CD4-positive, alpha-beta T cell treated with Interleukin-15 for 4 hours (primary cell): ENCODE measurements at places on chromosomes 2 and 18.
A peak's percentile ranks its signal among the peaks of the same experiment; 100 is the strongest.

DNA sequence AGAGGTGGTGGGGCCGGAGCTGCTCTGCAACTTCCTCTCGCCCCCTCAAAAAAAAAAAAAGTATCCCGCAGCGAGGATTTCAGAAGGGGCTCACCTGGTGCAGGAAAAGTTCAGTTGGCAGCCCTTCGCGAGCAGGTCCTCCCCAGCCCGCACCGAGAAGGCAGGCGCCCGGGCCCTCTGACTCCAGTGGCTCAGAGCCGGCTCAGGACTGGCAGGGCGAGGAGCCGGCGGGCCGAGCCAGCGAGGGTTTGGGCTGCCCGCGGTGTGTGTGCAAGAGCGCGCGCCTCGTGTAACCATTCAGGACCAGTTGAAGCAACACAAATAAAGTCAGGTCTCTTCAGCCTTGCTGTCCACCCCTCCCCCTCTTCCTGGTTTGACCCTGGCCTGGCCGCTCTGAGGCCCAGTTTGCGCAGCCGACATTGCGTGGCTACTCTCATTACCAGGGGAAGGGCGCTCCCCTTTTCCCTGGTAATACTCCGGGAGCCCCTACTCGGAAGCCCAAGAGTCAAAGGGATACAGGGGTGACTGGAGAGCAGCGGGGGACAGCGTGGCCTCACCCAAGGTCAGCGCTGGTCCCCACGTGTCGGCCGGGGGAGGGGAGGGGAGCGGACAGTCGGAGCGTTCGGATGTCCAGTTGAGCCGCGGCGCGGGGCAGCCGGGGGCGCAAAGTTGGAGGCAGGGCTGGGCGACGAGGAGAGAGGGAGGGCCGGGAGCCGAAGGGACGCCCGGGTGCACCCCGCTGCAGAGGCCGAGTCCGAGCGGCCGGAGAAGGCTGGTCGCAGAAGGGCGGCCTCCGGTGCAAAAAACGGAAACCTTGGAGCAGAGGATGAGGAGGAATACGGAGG, 12.3 kb downstream of the EN1 start:
- DNase-seq = no peak

- no peak for DNase-seq
Observed at GRCh38 chr18:44197832-44198611, 482.7 kb upstream of the SETBP1 start.

DNA sequence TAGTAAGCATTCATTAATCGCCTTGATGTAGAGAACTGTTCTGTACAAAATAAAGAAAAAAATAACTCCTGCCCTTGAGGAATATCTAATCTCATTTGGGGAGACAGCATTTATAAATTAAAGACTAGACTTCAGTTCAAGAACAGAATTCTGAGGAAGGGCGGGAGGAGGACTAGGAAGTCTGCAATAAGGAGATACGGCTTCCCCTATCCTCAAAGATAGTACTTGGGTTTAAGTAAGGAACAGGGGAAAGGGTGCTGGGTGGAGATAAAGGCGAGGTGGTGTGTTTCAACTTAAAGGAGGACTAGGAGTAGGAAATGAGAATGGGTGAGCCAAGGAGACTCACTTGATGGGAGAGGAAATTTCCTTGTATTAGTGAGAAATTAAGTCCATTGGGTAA, 121.9 kb upstream of the MSTN start:
- no peak for DNase-seq

DNA sequence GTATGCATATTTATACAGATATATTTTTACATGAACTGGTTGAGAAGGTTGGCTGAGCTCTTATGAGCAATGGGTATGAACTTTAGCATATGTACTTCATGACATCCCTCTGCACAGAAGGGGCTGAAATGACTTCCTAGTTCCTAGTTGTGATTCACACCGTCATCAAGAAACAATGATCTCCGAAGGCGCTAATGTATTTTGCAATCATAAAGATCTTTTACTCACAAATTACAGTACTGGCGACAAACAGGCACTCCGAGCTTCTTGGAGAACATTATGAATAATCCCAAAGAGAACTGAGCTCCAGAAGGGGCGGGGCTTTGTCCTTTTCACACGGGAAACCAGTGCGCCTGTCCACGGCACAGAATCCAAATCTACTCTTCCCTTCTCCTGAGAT, 18.1 kb downstream of the BCL2 start:
- DNase-seq = no peak

DNA sequence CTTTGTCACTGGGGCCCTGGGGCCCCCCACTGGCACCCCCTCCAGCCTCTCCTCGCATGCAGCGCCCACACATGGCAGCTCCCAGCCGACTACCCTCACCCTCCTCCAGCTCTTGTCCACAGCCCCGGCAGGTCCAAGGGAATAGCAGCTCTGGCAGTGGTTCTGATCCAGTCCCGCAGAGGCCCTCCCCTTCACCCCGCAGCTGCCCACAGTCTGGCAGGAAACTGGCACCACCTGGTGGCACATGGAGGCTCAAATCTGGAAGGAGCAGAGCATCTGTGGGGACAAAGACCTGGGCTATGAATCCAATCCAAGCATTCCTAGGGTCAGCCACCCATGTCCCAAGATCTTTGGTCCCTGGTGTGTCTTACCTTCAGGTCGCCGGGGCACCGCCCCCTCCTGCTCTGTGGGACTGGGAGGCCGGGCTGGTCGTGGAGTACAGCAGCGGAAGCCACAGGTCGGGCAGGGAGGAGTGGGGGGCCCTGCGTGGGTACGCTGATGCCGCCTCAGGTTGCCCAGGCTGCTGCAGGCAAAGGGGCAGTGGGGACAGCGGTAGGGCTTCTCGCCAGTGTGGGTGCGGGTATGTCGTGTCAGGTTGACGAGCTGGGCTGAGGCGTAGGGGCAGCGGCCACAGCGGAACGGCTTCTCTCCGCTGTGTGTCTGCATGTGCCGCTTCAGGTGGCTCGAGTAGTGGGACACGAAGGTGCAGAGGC, 2.3 kb downstream of the ZNF513 start:
- DNase-seq = no peak

DNA sequence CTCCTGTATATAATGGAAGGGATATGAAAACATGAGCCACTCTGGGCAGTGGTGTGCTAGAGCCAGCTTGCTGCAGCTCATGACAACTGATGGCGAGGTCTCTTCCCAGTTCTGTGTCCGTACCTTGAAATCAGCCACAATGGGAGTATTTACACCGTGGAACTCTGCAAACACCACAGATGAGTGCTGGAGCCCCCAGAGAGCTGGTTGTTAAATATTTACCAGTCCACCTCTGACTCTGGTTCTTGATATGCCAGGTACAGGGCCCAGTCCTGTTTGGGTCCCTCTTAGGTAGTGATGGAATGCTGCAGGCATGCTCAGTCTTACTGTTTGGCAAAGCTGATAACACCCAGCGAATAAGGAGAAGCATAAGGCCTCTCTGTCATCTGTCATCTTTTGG, 116.1 kb upstream of the GLI2 start:
- no peak for DNase-seq

- DNase-seq = no peak
Observed at GRCh38 chr2:165796819-165797530, 2.9 kb upstream of the GALNT3 start.

GRCh38 chr2:28263690-28264089, 129.0 kb upstream of the FOSL2 start:
- DNase-seq = no peak

DNA sequence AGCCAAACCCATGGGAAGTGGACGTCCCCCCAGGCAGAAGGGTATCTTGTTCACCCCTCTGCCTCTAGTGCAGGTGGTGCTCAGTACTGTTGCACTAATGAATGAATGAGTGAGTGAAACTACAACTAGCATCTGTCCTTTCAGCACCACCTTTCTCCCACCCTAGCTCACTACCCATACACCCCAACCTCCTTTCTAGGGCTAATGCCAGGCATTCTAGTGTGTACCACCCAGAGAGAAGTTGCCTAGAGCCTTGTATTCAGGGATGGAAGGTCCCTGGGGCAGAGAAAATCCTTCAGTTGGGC, 22.5 kb downstream of the CCT7 start:
- DNase-seq = no peak

- no peak for DNase-seq
Observed at GRCh38 chr18:49726675-49726963, 86.7 kb downstream of the ACAA2 start.

DNA sequence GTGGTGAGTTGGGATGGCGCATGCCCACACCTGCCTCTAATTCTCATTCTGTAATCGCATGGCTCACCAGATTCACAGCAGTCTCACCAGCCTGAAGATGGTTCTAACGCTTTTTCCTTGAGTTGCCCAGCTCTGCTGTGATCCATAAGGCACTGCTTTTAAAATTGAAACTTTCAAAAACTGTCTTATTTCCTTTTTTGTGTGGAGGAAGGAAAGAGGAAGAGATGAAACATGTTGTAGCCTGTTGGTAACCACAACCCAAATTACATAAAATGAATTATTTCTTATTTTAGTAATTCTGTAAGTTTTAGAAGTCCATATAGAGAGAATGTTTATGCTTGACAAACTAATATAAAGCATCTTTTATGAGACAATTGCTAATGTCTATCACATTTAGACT, 165.4 kb downstream of the RBM43 start:
- DNase-seq = no peak

GRCh38 chr2:11753452-11753885, 7.0 kb downstream of the LPIN1 start:
- peak; percentile 78 for DNase-seq

DNA sequence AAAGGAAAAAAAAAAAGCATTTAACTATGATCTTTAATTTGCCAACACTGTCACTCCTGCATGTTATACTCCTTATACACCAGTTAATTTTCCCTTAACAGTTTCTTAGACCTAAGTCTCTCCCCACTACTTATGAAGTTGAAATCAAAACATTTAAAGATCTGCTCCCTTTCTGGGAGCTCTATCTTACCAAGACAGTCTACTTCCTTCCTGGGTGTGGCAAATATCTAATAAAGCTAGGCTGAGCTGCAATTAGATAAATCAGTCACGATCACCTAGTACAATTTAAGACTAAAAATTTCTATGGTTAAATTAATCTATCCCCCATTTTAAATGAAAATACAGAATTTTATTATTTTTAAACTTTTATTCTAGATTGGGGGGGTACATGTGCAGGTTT, 33.4 kb downstream of the PUM2 start:
- DNase-seq = peak; percentile 14

DNA sequence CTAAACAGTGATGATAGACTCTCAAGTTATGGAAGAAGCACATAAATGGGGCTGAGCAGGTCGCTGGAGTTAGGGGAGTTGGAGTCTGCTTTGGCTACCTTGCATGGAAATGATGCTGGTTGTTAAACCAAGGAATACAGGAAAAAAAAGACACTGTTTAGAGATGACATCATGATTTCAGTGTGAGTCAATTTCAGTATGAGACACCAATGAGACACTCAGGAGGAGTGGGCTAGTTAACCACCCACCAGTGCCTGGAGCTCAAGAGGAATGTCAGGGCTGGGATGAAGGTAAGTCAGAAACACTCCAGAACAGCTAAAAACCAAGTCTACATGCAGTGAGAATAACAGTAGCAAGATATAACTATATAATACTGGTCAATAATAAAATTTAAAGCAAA, 303.6 kb downstream of the SOX11 start:
- no peak for DNase-seq

GRCh38 chr2:102422910-102423309, at the start of gene IL18RAP:
IL18RAP (plus strand) TSS chr2:102423160; CDS start chr2:102423278, 118 bp downstream.
- DNase-seq = no peak

- DNase-seq = no peak
Observed at GRCh38 chr2:8015848-8016600, 665.8 kb upstream of the ID2 start.
